Adrenal gland (tissue), 19 donors: ENCODE measurements at places on chromosomes 12 and 14. TPM values are rescaled to one million over a fixed set of nuclear protein-coding genes. Genes with fewer than 3 reads are reported as not detected.

TPPP2 gene
- 0.80 TPM for polyA plus RNA-seq

DNA sequence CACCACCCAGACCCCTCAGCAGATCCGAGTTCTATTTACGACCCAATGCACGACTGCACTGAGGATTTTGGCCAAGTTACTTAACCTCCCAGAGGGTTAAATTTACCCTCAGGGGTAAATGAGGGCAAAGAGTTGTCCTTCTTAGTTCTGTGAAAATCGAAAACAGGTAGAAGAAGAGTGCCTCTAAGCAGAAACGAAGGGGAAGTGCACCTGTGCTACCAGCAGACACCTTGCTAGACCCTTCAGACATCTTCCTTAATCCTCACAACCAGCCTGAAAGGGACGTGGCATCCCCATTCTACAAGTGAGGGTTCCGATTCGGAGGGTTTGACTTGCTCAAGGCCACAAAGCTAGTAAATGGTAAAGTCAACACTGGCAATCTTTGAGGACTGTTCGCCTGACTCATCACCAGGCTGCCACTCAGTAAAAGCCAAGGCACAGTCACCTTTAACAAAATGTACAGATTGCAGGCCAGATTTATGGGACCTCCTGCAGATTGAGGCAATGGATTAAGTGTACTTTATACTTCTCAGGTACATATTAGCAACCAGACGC lies 1.6 kb downstream of the GSG1 start:
- H3K4me1 ChIP-seq: peaks cover 54% of the 10 kb centered on the region
- H3K36me3 ChIP-seq: no peaks in the 10 kb centered on the region
- H3K27me3 ChIP-seq: no peaks in the 10 kb centered on the region

- no peak for DNase-seq
- no peaks in the 10 kb centered on the region for H3K4me1 ChIP-seq
- no peak overlapping the region for H3K4me3 ChIP-seq
- no peak overlapping the region for H3K27ac ChIP-seq
- H3K36me3 ChIP-seq: no peaks in the 10 kb centered on the region
Measured at GRCh38 chr12:25591144-25591543, 38.1 kb upstream of the LMNTD1 start.

IKZF4 gene
- 5.7 TPM for polyA plus RNA-seq

GRCh38 chr14:55031190-55031589 lies 4.2 kb downstream of the SOCS4 start:
- no peaks in the 10 kb centered on the region for H3K27me3 ChIP-seq
- no peak overlapping the region for H3K27ac ChIP-seq
- no peak for DNase-seq

DTX3 gene
- 98.9 TPM for polyA plus RNA-seq
